ACHN (cell line): ENCODE measurements at places on chromosomes 7 and 10.
A peak's percentile ranks its signal among the peaks of the same experiment; 100 is the strongest.

- DNase-seq, result no peak
Observed at GRCh38 chr7:142720172-142720773, 29.0 kb upstream of the PRSS1 start.

- no peak for DNase-seq
Observed at GRCh38 chr7:70093205-70093904, 495.1 kb downstream of the AUTS2 start.

- no peak for DNase-seq
Observed at GRCh38 chr7:137096607-137097006, 228.2 kb downstream of the CHRM2 start.

- DNase-seq, result no peak
Observed at GRCh38 chr7:2165610-2166594, 66.8 kb downstream of the MAD1L1 start.

DNA sequence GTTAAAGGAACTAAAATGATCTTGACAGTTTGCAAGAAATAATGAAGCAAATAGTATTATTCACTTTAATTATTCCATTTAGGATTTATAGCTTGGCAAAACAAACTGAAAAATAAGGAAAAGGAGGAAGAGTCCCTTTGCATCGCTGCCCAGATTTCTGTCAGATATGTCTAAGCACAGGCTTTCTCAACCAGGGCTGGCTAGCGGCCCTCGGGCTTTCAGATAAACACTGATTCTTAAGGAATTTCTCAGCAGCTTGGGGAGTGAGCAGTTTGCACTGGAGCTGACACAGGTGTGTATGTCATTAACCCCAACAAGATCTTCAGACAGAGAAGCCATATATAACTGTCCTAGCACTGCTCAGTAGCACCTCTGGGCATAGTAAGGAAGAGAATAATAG lies 47.9 kb upstream of the SEMA3D start:
- DNase-seq, result no peak

DNA sequence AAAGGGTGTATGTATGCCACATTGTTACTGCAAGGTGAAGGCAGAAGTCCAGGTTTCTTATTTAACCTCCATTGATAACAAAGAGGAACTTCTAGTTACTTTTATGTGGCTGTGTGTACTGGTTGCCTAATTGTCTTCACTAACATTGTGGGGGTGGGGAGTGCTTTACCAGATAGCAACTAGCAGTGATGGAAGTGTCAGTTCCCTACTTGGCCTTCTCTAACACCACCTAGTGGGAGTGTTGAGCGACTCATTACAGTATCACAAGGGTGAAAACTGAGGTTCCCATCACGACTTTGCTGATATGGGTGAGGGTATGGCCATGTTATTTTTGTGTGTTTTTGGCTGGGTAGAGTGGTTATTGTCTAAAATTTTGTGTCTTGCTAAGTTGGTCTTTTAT lies 274.4 kb downstream of the THSD7A start:
- peak; percentile 49 for DNase-seq

DNA sequence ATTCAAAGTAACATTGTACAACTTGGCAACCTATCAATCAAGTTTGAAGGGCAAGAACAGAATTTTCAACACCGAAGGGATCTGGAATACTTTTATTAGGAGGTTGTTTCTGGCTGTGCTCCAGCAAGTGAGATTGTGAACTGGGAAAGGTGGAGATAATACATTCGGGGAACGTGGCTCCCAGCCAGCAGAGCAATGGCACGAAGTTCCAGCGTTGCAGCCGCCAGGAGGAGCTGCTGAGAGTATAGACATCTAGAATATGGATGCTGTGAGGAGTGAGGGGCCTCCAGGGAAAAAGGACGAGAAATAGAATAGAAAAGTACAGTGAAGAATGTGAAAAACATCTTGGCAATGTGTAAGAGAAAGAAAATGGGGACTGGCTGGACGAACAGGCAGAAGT lies 69.5 kb downstream of the TCERG1L start:
- DNase-seq, result peak; percentile 26

DNA sequence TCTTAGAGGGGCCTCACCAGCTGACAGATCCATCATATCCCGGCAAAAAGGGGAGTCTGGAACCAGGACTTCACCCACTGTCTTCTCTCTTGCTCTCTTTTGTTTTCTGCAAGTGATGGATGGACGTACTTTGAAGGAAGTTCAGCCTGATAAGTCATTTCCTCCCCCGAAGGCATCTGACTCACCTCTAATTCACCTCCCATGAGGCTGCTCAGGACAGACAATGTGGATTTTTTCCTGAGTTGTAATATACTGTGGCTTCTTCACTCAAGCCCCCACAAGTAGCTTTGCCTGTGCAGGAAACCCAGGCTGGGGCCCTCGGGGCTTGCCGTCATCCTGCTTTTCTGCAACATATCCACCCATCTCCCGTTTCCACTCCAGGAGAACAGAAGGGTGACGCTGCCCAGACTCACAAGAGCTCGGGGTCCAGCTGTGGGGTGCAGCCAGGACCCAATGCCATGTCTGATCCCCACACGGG lies 70.4 kb downstream of the ASB13 start:
- DNase-seq, result peak; percentile 16

DNA sequence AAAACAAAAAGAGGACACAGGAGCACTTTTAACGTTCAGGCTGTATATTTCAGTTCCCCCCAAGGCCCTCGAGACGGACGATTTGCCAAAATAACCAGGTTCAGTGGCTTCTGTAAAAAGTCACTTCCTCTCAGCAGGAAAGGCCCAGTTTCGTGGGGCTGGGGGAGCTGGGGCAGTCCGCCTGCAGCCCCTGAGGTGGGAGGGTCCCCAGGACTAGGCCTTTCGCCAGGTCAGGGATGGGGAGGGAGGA lies 28.8 kb downstream of the WDR86 start:
- no peak for DNase-seq

DNA sequence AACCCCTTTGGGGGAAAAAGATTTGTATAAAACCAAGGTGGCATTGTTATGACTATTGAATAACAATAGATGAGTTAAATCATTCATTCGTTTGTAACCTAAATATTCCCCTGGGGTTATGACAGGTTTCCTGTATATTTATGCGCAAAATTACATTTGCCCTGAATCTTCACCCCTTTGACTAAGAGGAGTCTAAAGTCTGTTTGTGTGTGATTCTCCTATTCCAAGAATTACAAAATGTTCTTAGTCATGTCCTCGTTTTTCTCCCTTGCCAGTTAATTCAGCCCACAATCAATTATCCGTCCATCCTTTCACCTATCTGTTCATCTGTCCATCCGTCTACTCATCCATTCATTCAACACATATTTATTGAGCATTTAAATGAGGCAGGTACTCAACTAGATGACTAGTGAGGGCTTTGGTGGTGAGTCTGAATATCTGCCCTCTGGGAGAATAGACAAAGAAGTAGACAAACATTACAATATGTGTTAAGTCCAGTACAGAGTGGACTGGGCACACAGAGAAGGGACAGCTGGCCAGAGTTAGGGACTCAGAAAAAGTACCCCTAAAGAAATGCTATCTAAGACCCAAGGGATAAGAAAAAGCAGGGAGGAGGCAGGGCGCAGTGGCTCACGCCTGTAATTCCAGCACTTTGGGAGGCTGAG lies 35.6 kb upstream of the TCF7L2 start:
- DNase-seq, result no peak

DNA sequence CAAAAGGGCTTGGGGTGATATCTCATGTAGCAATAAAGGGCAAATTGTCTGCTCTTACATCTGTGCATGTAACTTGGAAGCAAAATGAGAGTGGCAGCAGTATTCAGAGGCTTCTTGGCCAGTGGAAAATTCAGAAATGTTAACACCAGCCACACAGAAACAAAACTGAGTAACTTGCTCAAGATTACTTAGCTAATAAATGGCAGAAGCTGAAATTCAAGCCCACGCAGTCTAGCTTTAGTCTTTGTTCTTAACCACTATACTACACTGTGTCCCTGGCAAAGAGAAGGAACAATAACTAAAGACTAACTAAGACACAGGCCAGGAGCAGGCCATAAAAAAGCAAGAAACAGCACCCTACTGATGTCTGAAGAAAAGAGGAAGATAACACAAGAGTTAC lies 185.9 kb upstream of the ASAH2 start:
- no peak for DNase-seq

DNA sequence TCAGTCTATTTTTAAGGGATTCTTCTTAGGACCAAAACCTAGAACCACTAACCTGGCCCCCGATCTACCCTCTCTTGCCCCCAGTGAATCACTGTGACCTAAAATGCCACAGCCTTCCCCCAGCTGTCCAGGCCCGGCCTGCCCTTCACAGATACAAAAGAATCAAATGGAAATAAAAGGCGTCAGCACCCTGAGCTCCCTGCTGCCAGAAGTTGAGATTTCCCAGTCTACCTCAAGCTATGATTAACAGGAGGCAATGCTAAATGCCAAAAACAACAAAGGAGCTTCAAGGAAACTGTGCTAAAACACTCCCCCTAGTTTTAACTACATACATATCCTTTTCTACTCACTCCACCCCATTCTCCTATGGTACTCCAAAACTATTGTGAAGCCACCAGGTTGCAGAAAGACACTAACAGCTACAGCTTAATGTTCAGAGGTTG lies 67.8 kb downstream of the GSAP start:
- DNase-seq, result peak; percentile 46

DNA sequence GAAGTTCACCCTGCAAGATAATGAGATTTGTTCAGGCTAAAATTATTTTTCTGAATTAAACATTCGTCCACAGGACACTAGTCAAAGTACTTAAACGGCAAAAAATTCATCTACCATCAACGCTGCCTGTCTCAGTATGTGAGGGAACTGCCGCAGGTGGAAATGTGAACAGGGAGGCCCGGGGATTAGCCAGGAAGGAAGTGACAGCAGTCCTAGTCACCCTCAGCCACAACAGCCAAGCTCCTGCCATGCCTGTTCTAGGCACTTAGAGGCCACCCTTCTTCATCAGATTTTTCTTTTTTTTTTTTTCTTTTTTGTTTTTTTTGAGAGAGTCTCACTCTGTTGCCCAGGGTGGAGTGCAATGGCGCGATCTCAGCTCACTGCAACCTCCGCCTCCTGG lies 9.4 kb downstream of the NUDT5 start:
- DNase-seq, result no peak

DNA sequence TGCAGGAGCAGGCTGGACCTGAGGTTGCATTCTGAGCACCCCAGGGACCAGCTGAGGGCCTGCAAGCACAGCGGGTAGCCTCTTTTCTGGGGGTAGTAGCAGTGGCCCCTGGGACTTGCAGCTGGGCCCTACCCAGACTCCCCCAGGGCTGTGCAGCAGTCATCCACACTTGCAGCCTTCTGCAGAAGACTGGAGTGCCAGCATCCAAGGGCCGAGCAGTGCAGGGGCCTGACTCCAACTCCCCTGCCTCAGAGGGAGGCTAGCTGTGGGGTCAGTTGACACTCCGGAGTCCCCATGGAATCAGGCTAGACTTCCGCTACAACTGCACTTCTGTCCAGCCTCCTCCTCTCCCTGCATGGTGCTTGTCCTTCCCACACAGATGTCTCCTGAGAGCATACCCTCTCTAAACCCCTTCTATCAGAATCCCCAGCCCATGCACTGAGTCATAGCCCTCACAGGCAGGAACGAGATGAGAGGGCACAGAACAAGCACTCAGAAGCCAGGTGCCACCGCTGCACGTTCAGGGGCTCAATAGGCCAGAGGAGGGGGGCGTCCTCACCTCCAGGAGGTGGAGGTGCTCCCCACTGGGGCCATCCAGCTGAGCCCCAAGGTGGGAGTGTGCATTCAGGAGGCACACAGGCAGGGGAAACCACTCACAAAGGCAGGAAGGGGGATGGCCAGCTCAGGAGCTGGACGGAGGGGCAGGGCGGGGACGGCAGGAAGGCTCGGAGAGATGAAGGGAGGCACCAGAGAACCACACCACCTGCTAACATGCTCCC lies 7.5 kb downstream of the RASGEF1A start:
- no peak for DNase-seq

DNA sequence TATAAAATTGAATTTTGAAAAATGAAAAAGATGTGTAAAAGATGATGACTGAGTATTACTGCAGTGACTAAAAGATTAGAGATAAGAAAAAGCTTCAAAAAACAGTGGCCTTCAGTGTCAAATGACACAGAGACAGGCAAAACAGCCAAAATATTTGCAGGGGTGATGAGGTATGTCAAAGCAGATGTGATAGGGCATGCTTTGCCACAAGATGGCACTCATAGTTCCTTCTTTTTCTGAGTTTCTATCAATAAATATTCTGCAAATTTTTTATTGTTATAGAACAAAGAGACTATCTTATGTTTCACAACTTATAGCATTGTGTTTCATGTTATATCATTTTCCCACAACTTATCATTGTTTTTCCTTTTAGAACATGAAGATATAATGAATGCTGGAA lies 344.1 kb upstream of the HPS1 start:
- DNase-seq, result peak; percentile 7

DNA sequence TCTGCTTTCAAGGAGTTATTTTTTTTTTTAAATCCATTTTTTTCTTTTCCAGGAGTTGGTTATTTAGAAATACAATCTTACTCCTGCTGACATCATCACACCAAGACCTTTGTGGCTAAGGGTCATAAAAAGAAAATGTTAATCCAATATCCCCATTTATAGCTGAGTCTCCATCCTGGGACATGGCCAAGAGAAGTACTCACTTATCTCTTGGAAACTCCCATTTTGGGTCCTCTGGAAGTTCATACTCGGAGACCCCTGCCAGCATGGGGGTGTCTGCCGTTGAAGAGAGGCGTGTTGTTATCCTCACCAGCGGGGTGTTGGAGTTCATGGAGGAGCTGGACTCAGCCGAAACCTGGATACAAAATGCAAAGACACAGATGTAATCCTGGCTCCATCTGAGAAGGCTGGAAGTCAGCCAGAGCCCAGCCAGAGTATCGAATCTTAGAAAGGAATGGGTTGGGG lies 94.6 kb downstream of the FGFR2 start:
- DNase-seq, result no peak

- DNase-seq, result no peak
Observed at GRCh38 chr7:134926396-134926795, 59.9 kb upstream of the AGBL3 start.

DNA sequence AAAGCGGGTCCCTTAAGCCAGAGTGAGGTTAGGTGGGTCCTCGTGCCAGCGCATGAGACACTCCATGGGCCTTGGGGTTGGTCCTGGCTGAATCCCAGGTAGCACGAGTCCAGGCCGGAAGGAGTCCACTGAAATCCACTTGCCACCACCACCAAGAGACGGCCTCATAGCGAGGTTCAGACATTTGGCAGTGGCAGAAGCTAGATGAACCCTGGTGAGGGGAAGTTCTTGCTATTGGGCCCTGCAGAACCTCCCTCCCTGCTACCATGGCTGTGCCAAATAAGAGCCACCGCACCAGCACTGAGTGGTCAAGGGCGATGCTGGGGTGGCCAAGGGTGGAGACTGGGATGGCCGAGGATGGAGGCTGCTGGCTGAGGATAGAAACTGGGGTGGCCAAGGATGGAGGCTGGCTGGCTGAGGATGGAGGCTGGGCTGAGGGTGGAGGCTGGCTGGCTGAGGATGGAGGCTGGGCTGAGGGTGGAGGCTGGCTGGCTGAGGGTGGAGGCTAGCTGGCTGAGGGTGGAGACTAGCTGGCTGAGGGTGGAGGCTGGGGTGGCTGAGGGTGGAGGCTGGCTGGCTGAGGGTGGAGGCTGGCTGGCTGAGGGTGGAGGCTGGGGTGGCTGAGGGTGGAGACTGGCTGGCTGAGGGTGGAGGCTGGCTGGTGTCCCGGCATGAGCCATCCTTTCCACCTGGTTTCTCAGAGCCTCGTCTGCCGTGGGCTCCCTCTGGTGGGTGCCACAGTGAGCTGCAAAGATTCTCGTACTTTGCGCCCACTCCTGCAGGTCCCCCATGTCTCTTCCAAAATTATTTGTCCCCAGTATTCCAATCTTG lies 88.2 kb downstream of the ELFN1 start:
- DNase-seq, result peak; percentile 51
